ENCODE measurements at places on chromosomes 7 and 10.

GRCh38 chr10:123147635-123148413 lies at the start of gene HMX2:
Gene HMX2, plus strand, starts transcription at chr10:123148136. Its CDS starts 243 bp downstream, at chr10:123148379.
- no peaks in the 10 kb centered on the region for H3K36me3 ChIP-seq
- no peak within 1 kb of the TSS for H3K4me3 ChIP-seq
- DNase-seq, result peak; percentile 67
- H3K27me3 ChIP-seq, result peaks cover 100% of the 10 kb centered on the region
- H3K4me1 ChIP-seq, result peaks cover 11% of the 10 kb centered on the region

DNA sequence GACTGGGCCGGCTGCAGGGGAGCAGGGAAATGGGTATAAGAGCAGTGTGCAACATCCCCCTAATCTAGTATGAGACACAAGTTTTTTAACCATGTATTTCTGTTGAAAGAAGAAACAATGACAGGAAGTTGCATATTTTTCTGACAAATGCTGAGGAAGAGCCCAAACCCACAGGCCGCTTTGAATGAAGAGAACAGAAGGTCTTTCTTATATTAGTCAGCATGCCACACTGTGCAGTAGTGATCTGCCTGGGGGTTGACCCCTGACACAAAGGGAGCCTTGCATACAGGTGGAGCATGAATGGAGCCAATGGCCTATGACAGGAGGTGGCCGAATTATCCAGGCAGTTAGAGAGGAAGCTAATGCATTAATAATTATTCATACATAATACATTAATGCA lies 518.3 kb downstream of the PLXDC2 start:
- no peaks in the 10 kb centered on the region for H3K36me3 ChIP-seq
- H3K4me1 ChIP-seq, result no peaks in the 10 kb centered on the region
- H3K27ac ChIP-seq, result no peak overlapping the region
- DNase-seq, result no peak
- H3K27me3 ChIP-seq, result no peaks in the 10 kb centered on the region

GRCh38 chr7:151964951-151965350 lies 8.7 kb downstream of the GALNTL5 start:
- no peaks in the 10 kb centered on the region for H3K4me1 ChIP-seq
- H3K27me3 ChIP-seq, result no peaks in the 10 kb centered on the region
- no peak overlapping the region for H3K4me3 ChIP-seq
- DNase-seq, result no peak

- no peaks in the 10 kb centered on the region for H3K36me3 ChIP-seq
- H3K27me3 ChIP-seq, result no peaks in the 10 kb centered on the region
- no peak for DNase-seq
- H3K27ac ChIP-seq, result no peak overlapping the region
- no peak overlapping the region for H3K4me3 ChIP-seq
These were observed 8.7 kb upstream of the LIPM start for GRCh38 chr10:88793712-88794299.

GRCh38 chr7:99305473-99306260 lies 20.0 kb upstream of the ARPC1A start:
- DNase-seq, result no peak
- H3K27ac ChIP-seq, result no peak overlapping the region
- no peaks in the 10 kb centered on the region for H3K27me3 ChIP-seq
- no peaks in the 10 kb centered on the region for H3K36me3 ChIP-seq
- H3K4me1 ChIP-seq, result no peaks in the 10 kb centered on the region
- no peak overlapping the region for H3K4me3 ChIP-seq

DNA sequence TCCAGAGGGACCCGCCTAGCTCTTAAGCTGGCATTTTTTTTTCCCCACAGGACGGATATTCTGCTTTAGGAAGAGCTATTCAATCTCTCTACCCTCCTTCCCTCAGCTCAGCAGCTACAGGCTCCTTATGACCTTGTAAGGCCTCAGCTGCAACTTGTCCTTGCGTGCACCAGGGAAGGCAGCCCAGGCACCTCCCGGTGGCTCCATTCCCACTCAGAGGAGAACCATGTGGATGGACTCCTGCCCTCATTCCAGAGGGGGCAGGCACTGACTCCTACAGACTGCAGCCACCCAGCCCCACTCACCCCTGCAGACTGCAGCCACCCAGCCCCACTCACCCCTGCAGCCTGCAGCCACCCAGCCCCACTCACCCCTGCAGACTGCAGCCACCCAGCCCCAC lies 73.7 kb downstream of the ITIH5 start:
- H3K27ac ChIP-seq, result no peak overlapping the region
- H3K36me3 ChIP-seq, result no peaks in the 10 kb centered on the region
- H3K4me3 ChIP-seq, result no peak overlapping the region
- no peaks in the 10 kb centered on the region for H3K4me1 ChIP-seq
- no peak for DNase-seq
